Esophagus muscularis mucosa (tissue), 4 donors: ENCODE measurements at places on chromosomes 3 and 15. TPM values are rescaled to one million over a fixed set of nuclear protein-coding genes. Genes with fewer than 3 reads are reported as not detected.
A peak's percentile ranks its signal among the peaks of the same experiment; 100 is the strongest.

- DNase-seq = no peak
Observed at GRCh38 chr15:84079885-84080777, 155.4 kb upstream of the GOLGA6L4 start.

GRCh38 chr15:27414168-27414870 lies 443.3 kb downstream of the GABRG3 start:
- DNase-seq = no peak

GRCh38 chr3:3734881-3735280 lies 64.3 kb upstream of the LRRN1 start:
- no peak for DNase-seq

GRCh38 chr15:71807125-71807629 lies 3.2 kb upstream of the NR2E3 start:
- no peak for DNase-seq

- no peak for DNase-seq
Observed at GRCh38 chr3:46454209-46454595, 10.5 kb downstream of the LTF start.

- no peak for DNase-seq
Observed at GRCh38 chr15:77282333-77282732, 137.6 kb downstream of the PEAK1 start.

GRCh38 chr3:126752303-126753190 lies 48.5 kb downstream of the CHCHD6 start:
- no peak for DNase-seq

GRCh38 chr3:16442730-16443129 lies 70.8 kb downstream of the RFTN1 start:
- DNase-seq = no peak

DNA sequence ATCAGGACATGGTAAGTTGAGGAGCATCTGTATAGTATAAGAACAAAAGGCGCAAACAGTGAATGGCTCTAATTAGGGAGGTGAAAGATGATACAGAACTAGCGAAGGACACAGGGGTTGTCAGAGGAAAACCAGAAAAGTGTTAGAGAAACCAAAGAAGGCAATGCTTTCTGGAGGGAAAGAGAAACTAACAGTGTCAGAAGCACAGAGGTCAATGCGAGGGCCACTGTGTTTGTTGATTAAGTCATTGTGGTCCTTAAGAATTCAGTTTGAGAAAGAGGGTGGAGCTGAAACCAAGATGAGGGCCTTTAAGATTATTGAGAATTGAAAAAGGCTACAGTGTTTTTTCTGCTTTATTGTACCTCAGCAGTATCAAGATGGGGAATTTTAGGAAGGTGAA lies 28.8 kb downstream of the ATG7 start:
- no peak for DNase-seq

GRCh38 chr3:180617049-180617448 lies 15.1 kb downstream of the TTC14 start:
- no peak for DNase-seq

DNA sequence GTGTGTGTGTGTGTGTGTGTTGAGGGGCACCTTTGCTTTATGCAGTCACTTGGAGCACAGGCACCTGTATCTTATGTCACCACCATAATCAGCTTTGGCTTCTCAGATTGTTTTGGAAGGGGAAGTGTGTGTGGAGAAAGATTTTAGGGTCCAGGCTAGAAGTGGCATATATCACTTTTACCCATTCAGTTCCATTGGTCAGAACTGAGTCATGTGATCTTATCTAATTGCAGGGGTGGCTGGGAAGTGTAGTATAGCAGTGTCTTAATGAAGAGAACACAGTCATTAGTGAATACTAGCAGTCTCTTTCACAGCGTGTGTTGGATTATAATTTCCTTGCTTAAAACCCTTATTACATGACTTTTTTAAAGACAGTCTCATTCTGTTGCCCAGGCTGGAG lies 20.6 kb downstream of the NCK1 start:
- DNase-seq = no peak

GRCh38 chr3:185658943-185659342 lies 72.8 kb downstream of the SENP2 start:
- no peak for DNase-seq

DNA sequence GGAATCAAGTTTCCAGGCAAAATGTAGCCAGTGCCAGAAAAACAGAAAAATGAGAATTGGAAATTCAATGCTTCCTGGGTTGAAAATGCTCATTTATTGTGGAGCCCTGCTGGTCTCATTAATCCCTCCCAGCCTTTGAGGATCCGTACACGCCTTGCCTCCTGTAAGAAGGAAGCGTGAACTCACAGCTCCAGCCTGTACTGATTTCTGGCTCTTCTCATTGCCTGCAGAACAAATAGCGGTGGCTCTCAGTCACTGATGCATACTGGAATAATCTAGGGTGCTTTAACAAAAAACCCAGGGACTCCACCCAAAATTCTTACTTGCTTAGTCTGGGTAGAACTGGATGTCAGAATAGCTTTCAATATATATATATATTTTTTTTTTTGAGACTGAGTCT lies 29.3 kb upstream of the SLC24A5 start:
- no peak for DNase-seq

DNA sequence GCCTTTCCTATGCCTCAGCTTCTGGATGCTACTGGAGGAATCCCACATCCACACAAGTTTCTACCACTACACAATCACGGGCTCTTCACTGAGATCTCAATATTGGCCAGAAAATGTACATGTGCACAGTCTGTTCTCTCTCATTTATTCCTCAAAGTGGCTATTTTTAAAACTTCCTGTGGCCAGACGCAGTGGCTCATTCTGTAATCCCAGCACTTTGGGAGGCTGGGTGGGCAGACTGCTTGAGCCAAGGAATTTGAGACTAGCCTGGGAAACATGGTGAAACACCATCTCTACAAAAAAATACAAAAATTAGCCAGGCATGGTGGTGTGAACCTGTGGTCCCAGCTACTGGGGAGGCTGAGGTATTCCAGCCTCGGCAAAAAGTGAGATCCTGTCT lies 91.4 kb upstream of the PRTG start:
- DNase-seq = no peak

GRCh38 chr15:67505675-67506572 lies 15.0 kb upstream of the C15orf61 start:
- DNase-seq = no peak

DNA sequence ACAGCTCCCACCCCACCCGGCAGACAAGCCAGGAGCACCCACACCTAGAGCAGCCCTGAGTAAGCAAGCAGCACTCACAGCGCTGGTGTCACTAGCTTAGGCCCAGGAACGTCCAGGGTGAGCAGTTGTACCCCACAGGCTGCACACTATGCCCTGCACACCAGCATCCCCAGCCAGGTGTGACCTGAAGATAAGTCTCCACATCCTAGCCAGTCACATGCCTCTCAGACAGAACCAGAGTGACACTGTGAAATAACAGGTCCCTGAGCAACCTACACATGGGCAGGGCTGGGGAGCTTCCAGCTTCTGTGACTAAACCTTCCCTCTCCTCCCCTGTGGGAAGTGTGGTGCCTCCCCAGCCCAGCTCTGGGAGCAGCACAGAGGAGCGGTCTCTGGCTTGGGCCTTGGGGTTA lies 253.6 kb downstream of the UACA start:
- no peak for DNase-seq

DNA sequence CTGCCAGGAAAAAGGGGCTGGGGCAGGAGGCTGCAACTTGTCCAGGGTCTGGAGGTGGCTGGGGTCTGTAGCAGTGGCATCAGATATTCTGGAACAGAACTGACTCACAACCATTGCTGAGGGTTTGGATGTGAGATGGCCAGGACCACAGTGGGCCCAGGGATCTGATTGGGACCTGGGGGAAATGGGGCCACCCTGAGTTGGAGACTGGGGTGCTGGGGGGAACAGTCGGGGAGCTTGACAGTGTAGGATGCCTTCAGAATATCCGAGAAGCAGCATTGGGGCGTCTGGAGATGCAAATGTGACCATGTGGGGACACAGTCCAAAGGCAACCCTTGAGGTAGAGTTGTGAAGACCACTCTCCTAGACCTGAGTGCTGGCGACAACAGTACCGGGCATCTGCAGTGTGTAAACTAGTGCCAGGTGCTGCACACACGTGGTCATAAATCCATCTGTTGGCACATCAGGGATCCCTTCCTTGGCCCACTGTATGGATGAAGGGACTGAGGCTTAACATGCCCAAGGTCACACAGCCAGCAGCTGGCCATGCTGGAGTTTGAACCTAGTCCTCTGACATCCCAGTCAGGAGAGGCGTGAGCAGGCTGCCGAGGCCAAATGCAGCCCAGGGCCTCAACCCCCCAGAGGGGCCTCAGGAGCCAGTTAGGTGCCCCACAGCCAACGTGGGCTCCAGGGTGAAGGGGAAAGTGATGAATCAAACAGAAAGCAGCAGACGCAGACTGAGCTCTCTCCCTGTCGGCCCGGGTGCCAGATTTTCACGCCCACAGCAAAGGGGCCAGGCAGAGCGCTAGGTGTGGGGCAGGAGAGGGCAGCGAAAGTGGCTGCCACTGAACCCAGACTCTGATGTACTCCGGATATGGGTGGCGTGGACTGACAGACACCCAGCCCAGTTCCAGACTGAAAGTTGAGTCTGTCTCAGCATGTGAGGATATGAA lies 18.8 kb downstream of the HEMK1 start:
- DNase-seq = no peak

- no peak for DNase-seq
Observed at GRCh38 chr3:165614337-165614736, 222.9 kb downstream of the BCHE start.

DNA sequence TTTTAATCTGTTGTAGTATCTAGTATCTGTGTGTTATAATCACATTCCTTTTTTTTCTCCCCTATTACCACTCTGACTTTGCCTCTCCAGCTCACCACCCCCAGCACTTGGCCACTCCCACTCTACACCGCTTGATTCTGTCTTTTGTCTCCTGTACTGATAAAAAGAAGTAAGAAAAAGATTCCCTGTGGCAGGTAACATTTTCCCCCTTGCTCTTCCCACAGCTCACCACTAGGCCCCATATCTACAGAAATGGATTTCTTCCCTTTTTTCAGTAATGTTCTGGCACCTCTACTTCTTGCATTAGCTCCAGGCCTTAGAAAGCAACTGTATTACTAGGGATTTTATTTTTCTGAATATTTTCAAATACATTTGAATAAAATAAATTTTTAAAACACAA lies 25.6 kb downstream of the KCNH8 start:
- DNase-seq = no peak

DNA sequence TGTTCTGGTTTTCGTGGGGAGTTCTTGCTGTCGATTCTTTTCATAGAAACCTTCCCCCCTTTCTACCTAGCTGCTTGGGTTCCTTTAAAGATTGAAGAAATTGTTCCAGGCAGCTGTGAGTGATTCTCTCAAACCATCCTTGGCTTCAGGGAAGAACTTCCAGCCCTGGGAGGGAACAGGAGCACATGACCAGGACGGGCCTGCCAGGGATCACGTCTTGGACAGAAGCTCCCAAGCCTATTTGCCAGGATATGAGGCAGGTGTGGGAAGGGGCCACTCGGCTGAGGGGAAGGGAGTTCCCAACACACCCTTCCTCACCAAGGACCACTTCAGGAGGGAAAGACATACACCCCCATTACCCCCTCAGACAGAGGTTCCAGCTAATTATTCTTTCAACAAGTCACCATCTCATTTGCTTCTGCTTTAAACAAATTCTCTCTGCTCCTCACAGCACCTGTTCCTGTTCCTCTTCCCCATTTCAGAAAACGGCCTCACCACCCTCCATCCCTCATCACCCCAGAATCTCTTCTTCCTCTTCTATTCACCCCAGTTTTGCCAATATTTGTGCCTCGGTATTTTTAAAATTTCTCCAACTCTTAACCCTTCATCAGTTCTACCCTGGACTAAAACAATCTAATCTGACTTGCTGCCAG lies 62.5 kb downstream of the WHAMM start:
- no peak for DNase-seq

DNA sequence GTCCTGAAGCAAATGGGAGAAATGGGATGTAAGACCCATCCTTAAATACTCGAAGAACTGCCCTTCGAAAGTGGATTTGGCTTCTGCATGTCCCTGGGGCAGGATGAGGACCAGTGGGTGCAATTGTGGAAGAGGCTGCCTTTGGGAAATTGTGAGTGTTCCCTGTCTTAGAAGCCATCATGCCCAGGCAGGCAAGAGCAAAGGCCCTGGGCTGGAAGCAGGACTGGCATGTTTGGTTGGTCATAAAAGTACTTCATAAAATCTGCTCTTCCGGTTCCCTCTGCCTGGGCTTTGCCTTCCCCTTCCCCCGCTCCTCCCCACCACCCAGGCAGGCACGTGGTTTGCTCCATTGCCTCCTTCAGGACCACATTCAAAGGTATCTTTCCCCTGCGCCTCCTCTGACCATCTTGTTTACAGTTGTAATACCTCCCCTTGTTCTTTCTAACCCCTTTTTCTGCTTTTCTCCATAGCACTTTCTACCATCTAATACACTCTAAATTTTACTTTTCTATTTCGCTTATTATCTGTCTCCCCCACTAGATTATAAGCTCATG lies 8.3 kb downstream of the MINAR1 start:
- peak; percentile 80 for DNase-seq

- no peak for DNase-seq
Observed at GRCh38 chr3:170419557-170420087, 954 bp downstream of the CLDN11 start.

- DNase-seq = no peak
Observed at GRCh38 chr3:107297597-107297996, 79.6 kb upstream of the CCDC54 start.

- DNase-seq = peak; percentile 42
Observed at GRCh38 chr15:86735247-86736040, 655.8 kb downstream of the AGBL1 start.

DNA sequence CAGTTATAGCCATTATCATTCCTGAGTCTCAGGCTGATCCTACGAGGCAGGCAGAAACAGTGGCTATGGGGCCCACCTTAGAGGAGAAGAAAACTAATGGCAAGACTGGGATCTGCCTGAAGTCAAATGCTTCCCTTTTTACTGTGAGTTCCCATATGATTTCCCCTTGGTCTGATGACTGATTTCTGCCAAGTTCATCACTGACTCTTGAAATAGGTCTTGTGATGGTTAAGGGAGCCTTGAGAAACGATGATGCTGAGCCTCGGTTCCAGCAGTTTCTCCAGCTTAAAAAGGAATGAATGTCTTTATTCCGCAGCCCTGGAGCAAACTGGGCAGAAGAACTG lies 29.4 kb upstream of the LDHAL6B start:
- no peak for DNase-seq

- no peak for DNase-seq
Observed at GRCh38 chr3:142897807-142898206, 8.9 kb upstream of the PCOLCE2 start.

ATP2B2 gene
- under 0.01 TPM for total RNA-seq

LCTL gene
- total RNA-seq = not detected

TNK2 gene
- 24.7 TPM for total RNA-seq

CHL1 gene
- total RNA-seq = 49.1 TPM

GDPGP1 gene
- 6.0 TPM for total RNA-seq

SEC11A gene
- total RNA-seq = 57.4 TPM

SMCO1 gene
- not detected for total RNA-seq

SPG21 gene
- total RNA-seq = 88.1 TPM

ITIH3 gene
- 0.83 TPM for total RNA-seq

CLEC3B gene
- total RNA-seq = 47.1 TPM

TRAK1 gene
- 45.7 TPM for total RNA-seq

SENP8 gene
- total RNA-seq = 1.7 TPM

LINGO1 gene
- 0.83 TPM for total RNA-seq
